ENCODE measurements at places on chromosomes 2 and 18. TPM values are rescaled to one million over a fixed set of nuclear protein-coding genes. Genes with fewer than 3 reads are reported as not detected.

- no peak for DNase-seq
These were observed 76.3 kb downstream of the ANTXR1 start for GRCh38 chr2:69089266-69089665.

DNA sequence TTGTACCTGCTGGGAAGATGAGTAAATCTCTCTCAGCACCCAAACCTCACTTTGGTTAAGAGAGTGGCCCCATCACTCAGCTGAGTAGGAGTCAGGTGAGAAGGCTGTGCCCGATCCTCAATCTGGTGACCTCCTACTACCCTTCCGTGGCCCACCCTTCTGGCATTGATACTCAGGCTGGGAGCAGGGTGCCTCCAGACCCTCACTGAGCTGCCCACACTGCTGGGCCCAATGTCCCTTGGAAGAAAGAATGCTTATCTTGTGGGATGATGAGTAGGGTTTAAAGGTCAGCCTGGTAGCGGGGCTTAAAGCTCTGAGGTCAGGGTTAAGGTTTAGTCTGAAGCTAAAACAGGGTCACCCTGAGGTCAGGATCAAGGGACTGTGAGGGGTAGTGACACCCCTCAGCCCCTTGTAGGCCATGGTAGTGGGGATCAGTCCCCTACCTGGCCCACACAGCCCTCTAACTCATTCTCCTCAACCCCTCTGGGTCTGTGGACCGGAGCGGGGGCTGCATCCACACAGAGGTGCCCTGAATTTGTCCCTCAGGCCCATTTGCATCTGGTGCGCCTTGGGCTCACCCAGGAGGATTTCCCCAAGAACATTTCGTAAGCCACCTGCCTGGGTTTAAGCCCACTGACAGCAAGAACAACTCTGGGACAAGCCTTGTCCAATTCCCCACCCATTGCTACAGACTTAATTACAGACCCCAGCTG, 123.8 kb downstream of the CYP26B1 start:
- no peak for DNase-seq

RAB6C gene
- 0.25 TPM for total RNA-seq

CFC1 gene
- not detected for total RNA-seq

UNC50 gene
- 28.5 TPM for total RNA-seq

METTL8 gene
- 8.2 TPM for total RNA-seq

EHD3 gene
- 32.4 TPM for total RNA-seq

- no peak for DNase-seq
These were observed 1.9 kb downstream of the CTLA4 start for GRCh38 chr2:203869223-203870042.

SLC9A4 gene
- total RNA-seq, result not detected

DNA sequence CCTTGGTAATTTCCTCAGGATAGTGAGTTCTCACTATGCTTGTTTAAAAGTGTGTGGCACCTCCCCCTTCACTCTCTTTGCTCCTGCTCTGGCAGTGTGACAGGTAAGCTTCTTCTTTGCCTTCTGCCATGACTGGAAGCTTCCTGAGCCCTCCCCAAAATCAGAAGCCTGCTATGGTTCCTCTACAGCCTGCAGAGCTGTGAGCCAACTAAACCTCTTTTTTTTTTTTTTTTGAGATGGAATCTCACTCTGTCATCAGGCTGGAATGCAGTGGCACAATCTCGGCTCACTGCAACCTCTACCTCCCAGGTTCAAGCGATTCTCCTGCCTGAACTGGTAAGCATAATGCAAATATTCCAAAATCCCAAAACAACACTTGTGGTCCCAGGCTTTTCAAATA, 80.0 kb downstream of the SOWAHC start:
- DNase-seq, result no peak

NGEF gene
- not detected for total RNA-seq

HNMT gene
- total RNA-seq, result 11.0 TPM

CKAP2L gene
- 0.10 TPM for total RNA-seq

- DNase-seq, result no peak
These were observed 186.6 kb downstream of the GBX2 start for GRCh38 chr2:235981631-235982030.

Data from left ventricle myocardium superior (tissue), 1 donor.